Gastroesophageal sphincter (tissue), 4 donors: ENCODE measurements at places on chromosomes 7 and 10. TPM values are rescaled to one million over a fixed set of nuclear protein-coding genes. Genes with fewer than 3 reads are reported as not detected.

DNA sequence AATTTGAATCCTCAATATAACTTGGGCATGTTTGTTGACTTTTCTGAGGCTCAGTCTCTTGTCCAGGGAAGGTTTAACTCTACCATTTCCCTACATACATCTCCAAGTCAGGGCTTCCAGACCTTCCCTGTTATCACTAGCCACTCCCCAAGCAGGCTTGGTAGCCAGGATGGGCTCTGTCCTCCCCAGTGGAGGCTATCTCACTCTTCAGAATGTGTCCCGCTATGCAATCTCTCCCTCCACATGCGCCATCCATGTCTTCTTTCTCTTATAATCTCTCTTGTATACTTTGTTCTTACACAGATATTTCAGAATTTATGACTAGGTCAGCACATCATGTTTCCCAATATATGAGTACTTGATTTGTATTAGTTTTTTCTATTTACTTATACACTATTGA, 310.4 kb downstream of the HGF start:
- no peak for ATAC-seq

- ATAC-seq, result peak; percentile 55
These were observed 22.3 kb downstream of the SMURF1 start for GRCh38 chr7:99121496-99122021.

DNA sequence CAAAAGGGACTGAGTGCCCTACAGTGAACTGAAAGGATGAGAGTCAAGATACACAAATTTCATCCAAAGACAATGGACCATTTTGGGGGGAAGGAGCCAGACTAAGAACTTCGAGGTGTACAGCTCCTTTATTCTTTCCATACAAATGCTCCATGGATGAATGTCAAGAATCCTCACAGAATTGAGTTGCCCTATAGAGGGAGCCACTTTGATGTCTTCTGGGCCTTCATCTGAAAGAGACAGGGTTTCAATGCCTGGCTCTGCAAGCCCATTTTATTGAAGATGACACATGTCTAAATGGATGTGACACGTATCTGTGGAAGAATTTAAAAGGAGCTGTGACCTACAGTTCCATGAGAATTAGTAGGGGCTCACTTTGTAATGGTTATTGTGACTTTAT, 32.0 kb upstream of the NRG3 start:
- ATAC-seq, result no peak

DNA sequence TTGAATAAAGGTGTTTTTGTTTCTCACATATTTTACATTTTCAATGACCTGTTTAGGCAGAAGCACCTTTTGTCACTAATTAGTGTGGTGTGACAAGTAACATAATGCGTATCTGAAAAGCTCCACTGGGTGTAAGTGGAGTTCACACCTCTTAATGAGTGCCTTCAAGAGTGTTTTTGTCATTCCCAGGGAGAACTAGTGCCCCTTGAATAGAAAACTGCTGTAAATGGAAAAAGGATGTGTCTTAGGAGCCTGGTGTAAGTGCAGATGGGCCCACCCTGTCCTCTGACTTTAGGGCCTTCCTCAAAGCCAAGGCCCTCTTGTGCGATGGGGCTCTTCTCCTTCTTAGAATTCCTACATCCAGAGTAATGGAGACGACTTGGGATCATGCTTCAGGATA, 170.0 kb downstream of the MGMT start:
- no peak for ATAC-seq

DNA sequence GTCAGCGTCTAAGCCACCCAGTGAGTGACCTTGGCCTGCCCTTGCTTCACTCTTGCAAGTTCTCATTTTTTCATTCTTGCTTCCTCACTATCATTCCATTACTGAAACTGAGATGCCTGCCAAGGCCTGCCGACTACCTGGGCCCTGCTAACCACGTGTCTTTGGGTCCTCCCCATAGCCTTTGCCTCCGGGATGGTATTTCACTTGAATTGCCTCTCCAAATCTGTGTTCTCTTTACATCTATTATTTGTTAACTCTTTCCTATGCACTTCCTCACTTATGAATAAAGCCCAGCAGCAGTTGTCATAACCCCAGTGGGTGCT, 234.6 kb downstream of the SNX10 start:
- no peak for ATAC-seq

- no peak for ATAC-seq
These were observed 6.3 kb downstream of the ALDH18A1 start for GRCh38 chr10:95650232-95650631.

- no peak for ATAC-seq
These were observed 1.3 kb downstream of the FRAT2 start for GRCh38 chr10:97333351-97333600.

DNA sequence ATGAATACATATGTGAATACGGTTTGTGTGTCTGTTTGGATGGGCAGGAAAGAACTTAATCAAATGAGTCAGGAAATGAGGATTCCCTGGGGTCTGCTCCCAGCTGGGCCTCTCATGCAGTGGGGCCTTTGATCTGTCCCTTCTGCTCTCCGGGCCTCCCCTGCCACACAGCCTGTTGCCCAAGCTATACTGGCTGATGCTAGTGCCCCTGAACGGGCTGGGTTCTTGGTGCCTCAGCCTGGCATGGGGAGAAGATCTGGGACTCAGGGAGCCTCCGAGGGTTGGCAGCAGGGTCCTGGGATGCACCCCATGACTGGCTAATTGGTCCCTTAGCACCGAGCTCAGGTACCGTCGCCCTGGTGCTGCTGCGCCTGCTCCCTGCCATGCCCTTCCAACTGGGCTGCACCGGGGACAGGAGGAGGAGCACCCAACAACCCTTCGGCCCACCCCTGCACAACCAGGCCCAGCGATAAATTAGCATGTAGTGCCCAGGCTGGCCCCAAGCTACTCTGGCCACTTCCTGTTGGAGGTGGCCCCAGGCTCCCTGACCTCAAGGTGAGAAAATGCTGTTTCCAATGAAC, 59.9 kb upstream of the DUSP5 start:
- no peak for ATAC-seq

DNA sequence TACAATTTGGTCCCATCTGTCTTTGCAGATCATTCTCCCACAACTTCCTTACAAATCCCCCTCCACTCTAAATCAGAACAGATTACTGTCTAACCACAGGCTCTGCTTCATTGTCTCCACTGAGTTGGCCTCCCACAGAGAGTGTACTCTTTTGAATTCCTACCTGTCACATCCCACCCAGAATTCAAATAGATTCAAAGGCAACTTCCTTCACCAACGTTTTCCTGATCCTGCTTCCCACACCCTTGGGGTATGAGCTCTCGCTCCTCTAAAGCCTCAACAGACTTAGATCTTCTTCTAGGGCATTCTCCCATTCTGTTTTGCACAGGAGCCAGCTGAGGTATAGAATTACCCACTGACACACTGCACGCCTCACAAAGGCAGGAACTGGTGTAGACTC, 197.8 kb upstream of the CDCA7L start:
- ATAC-seq, result no peak

DNA sequence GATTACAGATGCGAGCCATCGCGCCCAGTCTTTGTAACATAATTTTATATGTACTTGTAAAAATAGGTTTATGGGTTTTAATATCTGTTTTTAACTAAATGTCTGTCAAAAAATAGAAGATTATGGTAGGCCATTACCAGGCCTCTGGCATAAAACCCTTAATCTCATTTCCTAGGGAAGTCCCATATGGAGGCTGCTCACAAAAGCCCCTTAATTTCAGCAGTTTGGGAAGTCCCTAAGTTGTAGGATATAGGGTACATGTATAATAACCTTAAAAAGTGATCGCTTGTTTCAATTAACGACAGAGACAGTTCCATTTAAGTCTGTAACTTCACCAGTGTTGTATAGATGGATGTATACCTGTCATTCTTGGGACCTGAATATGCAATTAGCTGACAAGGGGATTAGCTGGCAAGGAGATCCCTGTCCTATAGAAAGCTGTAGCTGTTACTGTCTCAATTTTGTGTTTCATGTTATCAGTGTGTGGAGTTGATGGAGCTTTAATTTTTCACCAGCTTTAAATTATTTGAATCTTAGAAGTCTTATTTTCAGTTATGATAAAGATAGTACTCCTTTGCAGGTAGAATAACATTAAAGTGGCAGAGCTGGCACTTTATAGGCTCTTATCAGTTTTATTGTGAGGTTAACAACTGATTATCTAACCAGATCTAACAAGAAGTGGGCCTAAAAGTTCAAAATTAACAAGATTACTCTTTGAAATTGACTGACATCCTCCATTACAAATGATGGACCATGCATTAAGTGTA, 10.5 kb downstream of the TRIM24 start:
- ATAC-seq, result no peak

GRCh38 chr7:156753229-156753560, 112.6 kb downstream of the RNF32 start:
- ATAC-seq, result no peak

GRCh38 chr7:101058355-101058754, 26.9 kb upstream of the TRIM56 start:
- no peak for ATAC-seq

DNA sequence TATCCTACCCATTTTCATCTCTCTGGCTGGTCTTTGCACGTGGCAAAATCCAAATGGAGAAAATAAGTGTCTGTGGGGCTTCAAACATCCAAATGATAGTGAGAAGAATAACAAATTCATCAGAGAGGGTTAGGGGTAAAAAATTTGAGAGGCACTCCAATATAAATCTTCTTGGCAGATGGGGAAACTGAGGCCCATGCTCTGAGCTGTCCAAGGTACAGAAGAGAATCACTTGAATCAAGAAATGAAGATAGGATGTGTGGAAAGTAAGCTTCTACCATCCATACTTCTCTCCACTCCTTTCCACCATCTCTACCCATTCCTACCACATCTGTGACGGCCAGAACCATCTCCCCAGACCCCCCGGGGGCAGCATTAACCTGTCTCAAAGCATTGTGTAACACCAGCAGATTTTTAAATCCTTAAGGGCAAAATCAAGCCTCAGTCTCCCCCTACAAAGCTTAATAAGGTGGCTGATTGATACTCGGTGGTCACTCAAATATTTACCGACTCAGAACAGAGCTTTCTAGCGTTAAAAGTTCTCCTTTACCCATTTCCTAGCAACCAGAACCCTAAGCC, 818 bp downstream of the GOT1 start:
- no peak for ATAC-seq

DNA sequence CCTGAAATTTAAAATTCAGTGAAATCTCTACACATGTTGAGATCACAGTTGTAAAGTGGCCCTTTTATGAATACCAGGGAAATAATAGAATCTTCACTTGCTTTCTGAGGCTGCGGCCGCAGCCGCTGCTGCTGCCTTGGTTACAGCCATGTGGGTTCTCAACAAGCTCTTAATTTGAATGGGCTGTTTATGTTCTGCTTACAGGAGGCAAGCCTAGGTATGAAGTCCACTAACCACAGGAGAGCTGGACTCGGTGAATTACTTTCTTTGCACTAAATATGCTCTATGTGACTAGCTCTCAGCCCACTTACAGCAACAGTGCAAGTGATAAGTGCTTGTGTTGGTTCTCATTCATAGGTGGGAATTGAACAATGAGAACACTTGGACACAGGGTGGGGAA, 410.8 kb downstream of the SFMBT2 start:
- ATAC-seq, result no peak

- ATAC-seq, result no peak
These were observed 14.7 kb downstream of the KCNMA1 start for GRCh38 chr10:77622889-77623291.

DNA sequence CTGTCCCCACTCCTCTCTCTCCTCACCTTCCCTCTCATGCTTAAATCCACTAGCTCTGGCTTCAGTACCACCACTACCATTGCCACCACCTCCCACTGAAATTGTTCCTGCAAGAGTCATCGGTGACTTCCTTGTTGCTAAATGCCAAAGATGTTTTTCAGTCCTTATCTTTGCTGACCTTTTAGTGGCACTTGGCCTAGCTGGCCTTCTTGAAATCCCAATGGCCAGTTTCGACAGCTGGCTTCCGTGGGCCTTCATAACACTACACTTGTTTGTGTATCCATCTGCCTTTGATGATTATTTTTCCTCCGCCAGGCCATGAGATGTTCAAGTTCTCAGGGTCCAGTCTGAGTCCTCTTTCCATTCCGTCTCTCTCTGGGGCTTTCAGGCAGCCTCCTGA, 118.2 kb upstream of the NANOS1 start:
- ATAC-seq, result no peak

- ATAC-seq, result no peak
These were observed 269.6 kb upstream of the FZD1 start for GRCh38 chr7:90994601-90995000.

DNA sequence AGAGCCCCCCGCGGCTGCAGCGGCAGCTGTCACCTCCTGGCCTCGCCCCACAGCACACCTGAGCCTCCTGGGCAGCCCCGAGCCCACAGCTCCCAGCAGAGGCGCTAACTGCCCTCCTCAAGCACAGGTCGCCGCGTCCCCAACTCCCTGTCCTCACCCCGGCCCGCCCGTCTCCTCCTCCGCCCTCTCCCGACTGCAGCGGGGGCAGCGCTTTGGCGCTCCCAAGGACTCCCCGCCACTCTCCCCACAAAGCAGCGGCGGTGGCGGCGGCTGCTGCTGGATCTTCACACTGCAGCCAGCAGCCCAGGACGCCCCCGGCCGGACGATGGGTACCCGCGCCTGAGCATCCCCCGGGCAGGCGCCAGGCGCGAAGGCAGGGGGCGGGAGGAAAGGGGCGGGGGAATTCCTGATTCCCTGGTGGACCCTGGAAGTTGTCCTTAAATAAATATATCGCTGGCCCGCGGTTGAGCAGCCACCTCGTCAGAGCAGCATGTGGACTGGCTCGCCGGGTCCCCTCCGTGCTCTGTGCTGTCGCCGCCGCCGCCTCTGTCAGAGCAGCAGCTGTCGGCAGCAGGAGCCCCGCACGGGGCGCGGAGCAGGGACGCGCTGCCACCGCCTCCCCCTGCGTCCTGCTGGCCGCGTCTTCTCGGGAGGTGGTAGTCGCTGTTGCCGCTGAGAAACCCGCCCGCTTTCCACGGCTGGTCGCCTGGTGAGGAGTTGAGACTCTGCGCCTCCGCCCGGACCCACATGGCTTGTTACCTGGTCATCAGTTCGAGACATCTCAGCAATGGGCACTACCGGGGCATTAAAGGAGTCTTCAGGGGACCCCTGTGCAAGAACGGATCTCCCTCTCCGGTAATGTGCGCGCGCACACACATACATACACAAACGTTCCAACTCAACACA, at the start of gene ZNF804B:
TSS of gene ZNF804B (plus strand) at position 471 of the 906 bp plus-strand sequence. CDS start at position 748, 277 bp downstream.
- ATAC-seq, result peak; percentile 31

DNA sequence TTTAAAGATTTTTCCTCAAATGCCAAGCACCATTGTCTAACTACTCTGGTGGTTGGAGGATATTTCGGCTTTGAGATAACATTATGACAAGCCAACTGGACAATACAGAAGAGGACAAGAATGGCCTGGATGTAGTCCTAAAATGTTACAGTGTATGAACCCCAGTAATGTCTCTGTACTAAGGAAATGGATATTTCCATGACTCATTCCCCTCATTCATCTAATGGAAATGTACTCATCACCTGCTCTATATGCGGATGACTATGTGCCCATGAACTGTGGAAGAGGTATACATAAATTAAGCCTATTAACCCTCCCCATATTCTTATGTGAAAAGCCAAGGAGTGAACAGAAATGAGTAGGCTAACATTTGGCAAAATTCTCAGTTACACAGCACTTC, 207.9 kb downstream of the CACNA2D1 start:
- ATAC-seq, result no peak

LIPM gene
- not detected for total RNA-seq

PTF1A gene
- total RNA-seq, result not detected

FAS gene
- total RNA-seq, result 27.5 TPM

MYOZ1 gene
- not detected for total RNA-seq

MET gene
- total RNA-seq, result 21.1 TPM

OR6V1 gene
- total RNA-seq, result not detected

GPER1 gene
- total RNA-seq, result 20.2 TPM

LGI1 gene
- 0.17 TPM for total RNA-seq

PRXL2A gene
- total RNA-seq, result 26.4 TPM

CRTAC1 gene
- total RNA-seq, result 1.9 TPM

TMEM273 gene
- 65.8 TPM for total RNA-seq

MSMB gene
- 5.7 TPM for total RNA-seq

UBE2H gene
- 80.2 TPM for total RNA-seq

FAM25G gene
- total RNA-seq, result not detected
